DMS53 (cell line): ENCODE measurements at places on chromosomes 6 and 20.
A peak's percentile ranks its signal among the peaks of the same experiment; 100 is the strongest.

DNA sequence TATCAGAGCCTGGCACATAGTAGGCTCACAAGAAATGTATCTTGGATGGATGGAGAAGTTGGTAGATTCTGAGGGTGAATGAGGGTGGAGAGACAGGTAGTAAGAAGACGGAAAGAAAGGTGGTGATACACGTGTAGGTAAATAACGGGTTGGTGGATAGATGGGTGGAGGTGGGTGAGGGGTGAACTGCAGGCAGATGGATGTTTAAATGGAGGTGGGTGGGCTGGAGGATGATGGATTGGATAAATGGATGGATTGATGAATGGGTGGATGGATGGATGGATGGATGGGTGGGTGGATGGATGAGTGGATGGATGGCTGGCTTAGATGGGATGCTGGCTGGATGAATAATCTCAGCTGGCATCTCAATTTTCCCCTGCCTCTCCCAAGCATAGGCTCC is 9.9 kb downstream of the CDH22 start:
- no peak for DNase-seq

DNA sequence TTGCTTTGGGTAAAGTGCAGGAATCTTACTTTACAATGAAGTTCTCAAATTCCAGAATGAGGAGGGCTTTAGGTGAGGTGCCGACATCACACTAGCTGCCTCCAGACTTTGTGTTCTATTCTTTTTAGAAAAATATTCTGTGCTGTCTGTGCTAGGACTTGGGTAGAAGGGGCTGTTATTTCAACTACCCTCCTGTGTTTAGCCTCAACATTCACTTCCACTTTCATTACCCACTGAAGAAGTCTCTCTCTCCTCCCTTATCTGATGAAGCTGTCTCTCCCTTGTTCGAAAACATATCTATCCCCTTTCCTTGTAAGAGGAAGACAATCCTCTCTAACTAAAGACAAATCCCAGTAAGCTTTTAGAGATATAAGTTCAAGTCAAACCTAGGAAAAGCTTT is 25.0 kb upstream of the BRPF3 start:
- no peak for DNase-seq

DNA sequence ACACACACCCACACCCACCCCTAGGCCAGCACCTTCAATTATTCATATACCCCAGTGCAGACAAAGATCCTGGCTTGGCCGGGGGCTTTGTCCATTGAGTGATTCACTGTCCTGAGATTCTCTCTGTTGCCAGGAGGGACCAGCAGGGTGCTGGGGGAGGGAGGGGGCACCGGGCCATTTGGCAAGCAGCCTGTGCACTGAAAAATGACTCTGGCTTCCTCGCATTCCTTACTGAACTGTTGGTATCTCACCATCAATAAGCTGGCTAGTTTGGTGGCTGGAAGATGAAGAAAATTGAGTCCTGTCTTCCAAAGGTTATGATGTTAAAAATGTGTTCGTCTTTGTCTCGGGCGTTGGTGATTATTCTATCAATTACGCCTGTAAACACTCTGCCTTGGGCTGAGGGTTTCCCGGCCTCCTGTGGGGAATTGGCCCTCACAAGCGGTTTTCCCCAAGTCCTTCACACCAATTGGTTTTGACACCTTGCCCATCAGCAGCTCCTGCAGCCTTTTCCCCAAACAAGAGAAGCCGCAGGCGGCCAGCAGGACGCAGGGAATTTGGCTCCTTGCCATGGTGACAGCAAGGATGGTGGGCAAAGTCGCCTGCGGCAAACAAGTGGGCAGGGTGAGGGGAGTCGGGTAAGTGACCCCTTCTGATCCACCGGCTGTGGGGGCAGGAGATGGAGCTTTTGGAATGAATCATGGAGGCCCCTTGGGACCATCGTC is 4.9 kb downstream of the VSTM2L start:
- no peak for DNase-seq

GRCh38 chr6:154071711-154072110 is 32.7 kb downstream of the OPRM1 start:
- no peak for DNase-seq

GRCh38 chr20:33940666-33941065 is 53.0 kb upstream of the RALY start:
- DNase-seq = peak; percentile 43

DNA sequence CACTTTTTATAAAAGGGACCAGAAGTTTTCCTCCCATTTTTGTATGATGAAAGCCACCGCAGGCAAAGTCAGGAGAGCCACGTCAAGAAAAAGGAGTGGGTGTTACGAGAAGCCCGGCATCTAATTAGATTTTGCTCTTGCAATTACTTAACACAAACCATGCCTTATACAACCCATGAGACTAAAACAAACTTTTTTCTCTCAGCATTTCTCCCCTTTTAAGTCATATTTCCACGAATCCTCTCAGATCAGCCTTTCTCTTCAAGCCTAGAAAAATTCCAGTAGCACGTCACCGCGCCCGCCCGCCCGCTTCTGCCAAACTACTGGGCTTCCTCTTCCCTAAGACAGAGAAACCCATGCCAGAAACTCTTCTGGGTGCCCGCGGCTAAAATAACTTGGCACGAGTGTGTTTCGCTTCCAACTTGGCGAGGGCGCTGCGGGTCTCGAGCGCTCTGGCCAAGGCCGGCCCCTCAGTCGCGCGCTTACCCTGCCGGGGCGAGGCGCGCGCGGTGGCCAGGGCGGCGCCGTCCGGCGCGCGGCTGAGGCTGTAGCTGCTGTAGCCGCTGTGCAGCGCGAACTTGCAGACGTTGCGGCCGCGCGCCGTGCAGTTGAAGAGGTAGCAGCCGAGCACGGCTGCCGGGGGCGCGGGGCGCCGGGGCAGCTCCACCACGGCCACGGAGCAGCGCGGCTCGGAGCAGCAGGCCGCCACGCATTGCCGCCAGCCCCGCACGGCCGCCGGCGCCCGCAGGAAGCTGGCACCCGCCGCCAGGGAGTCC is 1.0 kb downstream of the LRP11 start:
- DNase-seq = peak; percentile 77

GRCh38 chr20:61835301-61835700 is 230.4 kb downstream of the TAF4 start:
- DNase-seq = no peak

DNA sequence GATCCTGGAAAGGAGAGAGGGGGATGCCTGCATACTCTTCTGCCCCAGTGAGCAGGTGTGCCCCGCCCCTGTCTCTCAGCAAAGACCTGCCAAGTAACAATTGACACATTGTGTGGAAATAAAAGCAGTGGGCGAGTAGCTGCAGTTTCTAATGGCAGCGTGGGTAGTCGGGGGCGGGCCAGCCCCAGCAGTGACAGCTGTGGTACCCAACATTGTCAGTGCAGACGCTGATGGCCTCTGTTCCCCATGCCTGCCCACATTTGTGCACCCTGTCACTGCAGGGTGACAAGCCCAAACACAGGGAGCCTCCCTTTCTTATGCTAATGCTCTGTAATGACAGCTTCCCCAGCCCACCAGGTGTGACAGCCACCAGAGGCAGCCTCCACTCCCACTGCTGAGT is 491.7 kb downstream of the DHX35 start:
- no peak for DNase-seq

DNA sequence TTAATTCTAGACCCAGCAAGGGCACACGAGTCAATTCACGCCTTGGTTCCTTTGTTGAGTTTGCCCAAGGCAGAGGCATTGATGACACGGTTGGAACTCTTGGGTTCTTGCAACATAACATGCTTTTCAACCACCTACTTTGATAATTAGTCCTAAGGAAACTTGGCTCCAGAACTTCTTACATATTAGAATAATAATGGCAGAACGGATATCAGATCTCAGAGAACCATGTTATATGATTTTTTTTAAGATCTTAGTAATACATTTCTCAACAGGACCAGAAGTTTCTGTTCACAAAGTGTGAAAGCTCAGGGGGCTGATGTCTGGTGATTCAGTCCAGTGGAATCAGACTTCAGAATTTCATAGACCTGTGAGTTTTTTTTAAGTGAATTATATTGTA is 19.2 kb downstream of the SPTLC3 start:
- no peak for DNase-seq

GRCh38 chr6:87529221-87529620 is 56.4 kb downstream of the SLC35A1 start:
- no peak for DNase-seq

DNA sequence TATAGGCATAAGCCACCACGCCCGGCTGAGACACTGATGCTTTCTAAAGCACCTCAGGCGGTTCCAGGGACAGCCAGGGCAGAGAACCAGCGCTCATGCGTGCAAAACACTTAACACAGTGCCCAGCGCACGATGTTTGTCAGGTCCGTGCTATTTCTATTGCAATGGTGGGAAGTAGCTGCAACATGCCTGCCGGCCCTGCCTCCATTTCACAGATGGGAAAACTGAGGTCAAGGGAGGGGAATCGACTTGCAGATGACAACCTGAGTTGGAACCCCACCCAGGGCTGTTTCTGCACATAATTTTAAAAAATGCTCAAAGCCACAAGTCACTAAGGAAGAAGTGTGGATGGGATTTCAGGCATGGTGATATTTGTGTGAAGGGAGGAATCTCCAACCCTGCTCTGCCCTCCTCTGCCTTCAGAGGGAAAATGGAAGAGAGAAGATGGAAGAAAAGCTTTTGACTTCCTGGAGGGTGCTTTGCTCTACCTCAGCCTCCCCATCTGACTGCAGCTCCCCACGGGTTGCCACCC is 39.9 kb downstream of the KIAA1755 start:
- DNase-seq = no peak

- no peak for DNase-seq
Measured at GRCh38 chr6:35493307-35493983, 3.4 kb downstream of the TEAD3 start.

GRCh38 chr20:2521369-2522305 is 12.9 kb upstream of the ZNF343 start:
- peak; percentile 66 for DNase-seq

GRCh38 chr6:100633096-100633777 is 168.5 kb upstream of the SIM1 start:
- DNase-seq = peak; percentile 69

GRCh38 chr6:34583861-34584604 is 27.9 kb upstream of the SPDEF start:
- no peak for DNase-seq

DNA sequence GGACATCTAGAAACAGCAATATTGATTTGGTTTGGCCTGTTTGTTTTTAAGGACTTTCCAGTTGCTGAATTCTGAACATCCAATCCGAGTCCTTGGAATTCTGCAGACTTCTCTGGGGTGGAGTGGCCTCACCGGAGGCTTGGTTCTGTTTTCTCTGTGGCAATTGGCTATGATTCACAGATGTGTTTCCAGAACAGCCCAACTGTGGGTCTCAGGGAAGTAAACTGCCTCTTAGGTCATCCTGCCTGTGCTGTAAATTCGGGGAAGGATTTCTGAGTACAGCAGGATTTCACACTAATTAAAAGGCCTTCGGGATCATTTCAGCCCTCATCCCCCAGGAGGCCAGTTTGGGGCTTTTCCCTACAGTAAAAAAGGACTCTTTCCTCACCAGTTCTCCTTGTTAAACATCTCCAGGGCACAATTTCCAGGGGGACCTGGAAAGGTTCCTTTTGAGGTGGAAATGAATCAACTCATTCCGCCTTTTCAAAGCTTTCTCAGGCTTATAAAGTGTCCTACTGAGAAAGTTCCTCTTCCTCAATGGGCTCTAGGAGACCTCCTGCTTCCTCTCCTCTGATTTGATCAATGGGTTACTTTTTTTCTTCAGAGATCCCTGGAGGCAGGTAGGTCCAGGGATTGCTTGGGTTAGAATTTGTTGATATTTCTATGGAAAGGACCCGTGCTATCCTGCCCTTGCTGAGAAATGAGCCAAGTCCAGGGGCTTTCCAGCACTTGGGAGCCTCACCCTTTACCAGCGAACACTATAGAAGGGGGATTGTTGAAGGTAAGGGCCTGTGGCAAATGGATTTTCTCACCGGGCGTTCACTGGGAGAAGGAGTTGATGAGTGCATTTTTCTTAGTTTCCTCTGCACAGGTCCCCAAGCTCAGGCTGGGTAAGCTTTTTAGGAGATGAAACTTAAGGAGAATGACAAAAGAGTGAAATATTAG is 114.6 kb downstream of the CLIC5 start:
- no peak for DNase-seq

DNA sequence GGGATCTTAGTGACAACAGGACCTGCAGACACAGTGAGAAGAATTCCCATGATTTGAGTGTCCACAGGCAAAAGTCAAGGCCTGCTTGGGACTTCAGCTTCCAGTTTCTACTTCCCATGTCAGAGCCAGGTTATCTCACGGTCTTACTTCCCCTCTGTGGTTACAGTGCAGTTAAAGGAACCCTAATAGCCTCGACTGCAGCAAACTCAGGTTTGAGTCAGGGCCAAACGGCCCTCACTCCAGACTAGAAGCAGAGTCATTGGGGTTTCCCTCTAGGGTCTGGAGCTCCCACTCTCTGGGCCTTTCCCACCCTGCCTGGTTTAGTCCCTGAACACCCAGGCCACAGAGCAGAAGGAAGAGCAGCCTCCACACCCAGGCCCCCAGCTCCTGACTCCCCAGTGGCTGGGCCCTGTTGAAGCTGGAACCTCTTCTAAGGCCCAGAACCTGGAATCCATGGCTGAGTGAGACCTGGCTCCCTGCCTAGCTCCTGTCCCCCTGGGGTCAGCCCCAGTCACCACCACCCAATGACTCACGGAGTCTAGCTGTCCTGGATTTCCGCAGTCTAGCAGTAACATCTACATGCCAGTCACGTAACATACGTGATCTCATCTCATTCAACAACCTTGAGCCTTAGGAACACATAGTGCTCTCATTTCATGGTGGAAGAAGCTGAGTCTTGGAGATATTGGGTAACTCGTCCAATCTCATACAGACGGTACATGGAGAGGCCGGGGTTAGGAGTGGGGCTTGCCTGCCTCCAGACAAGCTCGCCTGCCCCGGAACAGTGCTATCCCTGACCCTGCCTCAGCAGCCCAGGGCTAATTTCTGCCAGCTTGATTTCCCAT is 9.2 kb upstream of the GHRH start:
- no peak for DNase-seq

DNA sequence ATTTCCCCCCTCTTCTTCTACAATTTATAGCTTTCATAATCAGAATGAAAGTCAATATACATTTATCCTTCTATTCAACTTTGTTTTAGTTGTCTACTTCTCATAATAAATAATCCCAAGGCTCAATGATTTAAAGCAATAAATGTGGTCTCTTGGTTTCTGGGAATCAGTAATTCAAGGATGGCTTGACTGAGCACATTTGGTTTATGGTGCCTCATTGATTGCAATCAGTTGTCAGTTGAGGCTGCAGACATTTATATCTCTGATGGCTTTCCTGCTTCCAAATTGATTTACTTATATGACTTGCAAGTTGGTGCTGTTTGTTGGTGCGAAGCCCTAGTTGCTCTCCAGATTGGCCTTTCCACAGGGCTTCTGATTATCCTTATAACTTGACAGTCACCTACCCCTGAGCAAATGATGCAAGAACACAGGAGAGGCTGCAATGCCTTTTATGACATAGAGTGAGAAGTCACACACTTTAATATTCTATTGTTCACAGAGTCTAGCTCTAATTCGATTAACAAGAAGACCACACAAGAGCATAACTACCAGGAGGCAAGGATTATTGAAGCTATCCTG is 2.7 kb upstream of the CRISP1 start:
- no peak for DNase-seq
